ENCODE measurements at places on chromosomes 2 and 18.

GRCh38 chr2:48504647-48505327 lies 25.2 kb upstream of the STON1 start:
- DNase-seq: no peak

- DNase-seq: no peak
Observed at GRCh38 chr2:118300832-118301231, 212.6 kb downstream of the INSIG2 start.

DNA sequence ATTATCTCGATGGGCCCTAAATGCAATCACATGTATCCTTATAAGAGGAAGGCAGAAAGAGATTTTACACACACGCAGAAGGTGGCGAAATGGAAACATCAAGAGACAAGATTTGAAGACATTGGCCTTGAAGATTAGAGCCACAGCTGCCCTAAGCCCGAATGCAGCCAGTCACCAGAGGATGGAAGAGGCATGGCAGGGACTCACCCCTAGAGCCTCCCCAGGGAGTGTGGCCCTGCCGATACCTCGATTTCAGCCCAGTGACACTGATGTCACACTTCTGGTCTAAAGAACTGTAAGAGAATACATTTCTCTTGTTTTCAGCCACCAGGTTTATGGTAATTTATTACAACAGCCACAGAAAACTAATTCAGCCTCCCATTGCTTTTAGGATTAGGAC lies 17.4 kb downstream of the TTC39C start:
- no peak for DNase-seq

GRCh38 chr2:172287190-172287589 lies 140.2 kb upstream of the ITGA6 start:
- DNase-seq: no peak

GRCh38 chr2:45014016-45014702 lies 4.9 kb upstream of the SIX2 start:
- DNase-seq: no peak

DNA sequence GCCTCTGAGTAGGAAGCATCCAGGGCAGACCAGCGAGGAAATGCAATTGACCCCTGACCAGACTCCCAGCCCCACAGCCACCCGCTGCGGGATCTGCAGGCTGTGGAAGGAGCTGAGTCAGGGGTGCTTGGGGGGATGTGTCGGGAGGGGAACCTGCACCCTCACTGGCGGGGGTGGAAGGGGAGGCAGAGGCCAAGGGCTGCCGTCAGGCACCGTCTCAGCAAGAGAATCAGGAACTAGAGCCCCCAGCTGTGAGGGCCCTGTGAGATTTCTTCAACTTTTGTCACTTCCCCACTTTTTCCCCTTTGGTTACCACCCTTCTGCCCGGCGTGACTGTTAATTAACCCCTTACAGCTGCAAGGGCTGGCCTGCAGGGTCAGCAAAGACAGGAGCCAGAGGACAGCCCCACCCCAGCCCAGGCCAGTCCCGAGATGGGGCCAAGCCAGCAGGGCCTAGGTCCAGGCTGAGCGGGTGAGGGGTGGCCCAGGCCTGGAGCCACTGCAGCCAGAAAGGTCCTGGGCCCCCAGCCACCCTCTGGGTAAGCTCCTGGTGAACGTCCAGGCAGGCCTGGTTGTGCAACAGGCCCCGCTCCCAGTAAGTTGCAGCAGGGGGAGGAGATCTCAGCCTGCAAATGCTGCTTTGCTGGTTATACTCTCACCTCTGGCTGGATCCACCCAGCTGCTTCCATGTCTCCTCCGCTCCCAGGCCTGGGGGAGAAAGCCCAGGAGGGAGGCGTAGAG lies 147.0 kb upstream of the ID2 start:
- no peak for DNase-seq

DNA sequence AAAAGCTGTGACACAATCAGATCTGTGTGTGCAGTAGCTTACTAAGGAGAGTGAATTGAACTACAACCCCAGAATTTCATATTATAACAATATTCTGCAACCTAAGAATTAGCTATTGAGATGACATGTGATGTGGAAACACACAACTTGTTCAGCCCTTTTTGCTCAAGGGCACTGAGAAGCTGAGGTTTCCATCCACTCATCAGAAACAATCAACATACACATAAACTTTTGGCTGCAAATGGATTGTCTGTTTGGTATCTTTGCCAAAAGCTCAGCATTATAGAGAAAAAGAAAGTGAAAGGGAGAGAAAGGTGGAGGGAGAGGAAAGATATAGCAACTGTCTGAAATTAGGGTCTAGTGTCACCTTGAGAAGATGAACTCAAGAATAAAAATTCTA lies 117.2 kb upstream of the KLF7 start:
- no peak for DNase-seq

- no peak for DNase-seq
Observed at GRCh38 chr2:140643761-140644187, 1487.0 kb downstream of the LRP1B start.

GRCh38 chr2:160952464-160953254 lies 207.6 kb upstream of the TANK start:
- DNase-seq: no peak

GRCh38 chr18:13004396-13004795 lies 13.2 kb downstream of the CEP192 start:
- DNase-seq: no peak

DNA sequence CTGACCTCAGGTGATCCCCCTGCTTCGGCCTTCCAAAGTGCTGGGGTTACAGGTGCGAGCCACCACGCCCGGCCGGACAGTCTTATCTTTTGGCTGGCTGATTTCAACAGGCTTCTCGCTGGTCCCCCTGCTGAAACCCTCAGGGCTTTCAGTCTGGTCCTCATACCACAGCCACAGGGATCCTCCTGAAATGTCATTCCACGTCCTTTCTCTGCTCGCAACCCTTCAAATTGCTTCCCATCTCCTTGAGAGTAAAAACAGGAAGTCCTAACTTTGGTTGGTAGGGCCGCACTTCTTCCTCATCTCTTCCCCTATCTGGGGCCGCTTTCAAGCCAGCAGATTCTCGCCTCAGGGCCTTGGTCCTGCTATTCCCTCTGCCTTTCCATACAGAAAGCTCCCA lies 1.4 kb upstream of the CAB39 start:
- no peak for DNase-seq

DNA sequence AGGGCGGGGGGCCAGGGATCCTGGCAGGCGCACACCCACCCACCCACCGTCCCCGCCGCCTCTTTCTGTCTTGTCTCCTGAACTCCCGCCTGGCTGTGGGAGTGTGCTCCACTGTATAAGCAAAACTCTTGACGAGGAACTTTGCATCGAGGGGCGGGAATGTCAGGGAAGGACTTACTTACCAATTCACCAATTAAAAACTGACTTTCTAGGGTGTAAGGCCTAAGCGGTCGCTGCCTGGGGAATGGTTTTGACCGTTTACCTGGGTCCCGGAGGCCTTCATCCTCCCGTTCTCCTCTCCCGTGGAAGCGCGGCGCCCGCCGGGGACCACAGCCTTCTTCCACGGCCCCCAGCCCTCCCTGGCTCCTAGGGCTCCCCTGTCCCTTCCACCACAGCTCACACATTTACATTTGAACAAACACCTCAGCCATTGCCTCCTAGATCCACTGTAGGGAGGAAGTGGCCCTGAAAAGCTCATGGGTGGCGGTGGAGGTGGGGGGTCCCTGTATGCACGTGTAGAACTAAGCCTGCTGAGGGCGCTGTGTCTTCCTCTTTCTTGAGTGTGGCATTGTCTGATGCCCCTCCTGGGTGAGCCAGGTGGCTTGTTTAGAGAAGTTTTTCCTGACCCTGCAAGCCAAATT lies 8.9 kb downstream of the ASIC4 start:
- no peak for DNase-seq

DNA sequence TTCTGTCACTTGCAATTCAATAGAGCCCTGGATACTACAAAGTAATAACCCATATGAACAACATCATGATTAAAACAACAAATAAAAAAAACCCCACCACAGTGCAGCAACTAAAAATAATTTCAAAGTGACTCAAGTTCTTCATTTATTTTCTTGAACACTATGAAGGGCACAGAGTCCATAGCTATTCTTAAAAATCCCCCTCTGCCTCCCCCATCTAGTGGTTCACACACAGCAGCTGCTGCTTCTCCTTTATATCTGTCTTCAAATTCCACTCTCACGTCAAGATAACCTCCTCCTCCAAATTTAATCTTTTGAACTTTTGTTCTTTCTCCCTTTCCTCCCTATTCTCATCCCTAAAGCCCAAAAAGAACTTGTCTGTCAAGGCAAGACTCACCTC lies 591.3 kb downstream of the ZEB2 start:
- no peak for DNase-seq

DNA sequence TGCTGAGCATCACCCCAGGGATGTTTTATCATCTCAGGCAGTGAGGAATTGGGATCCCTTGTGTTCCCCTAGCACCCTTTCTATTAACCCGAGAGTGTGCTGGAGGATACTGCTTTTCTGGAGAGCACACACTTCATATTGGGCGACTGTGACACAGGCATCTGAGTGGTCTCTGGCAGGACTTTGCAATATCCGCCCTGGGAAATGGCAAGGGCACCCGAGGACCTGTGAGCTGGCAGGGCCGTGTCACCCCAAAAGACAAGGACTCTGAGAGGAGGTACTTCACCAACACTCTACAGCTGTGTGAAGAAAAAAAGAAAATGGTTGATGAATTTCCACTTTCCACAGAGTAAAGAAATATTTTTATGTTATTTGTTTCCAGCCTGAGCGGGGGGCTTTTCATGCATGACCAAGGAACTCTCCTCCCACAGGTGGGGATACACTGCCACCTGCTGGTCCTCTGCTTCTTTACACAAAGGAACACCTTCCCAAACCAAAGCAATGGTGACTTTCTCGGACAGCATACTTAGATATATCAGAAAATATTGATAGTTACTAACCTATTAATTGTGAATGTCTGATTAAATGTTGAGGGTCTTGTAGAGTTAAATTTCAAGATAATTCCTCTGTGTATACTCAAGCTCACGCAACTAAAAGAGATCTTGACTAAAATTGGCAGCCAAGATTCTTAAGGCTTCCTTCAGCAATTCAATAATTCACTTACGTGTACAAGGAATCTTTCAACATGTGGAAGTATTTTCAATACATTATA lies 45.9 kb upstream of the REG3G start:
- DNase-seq: no peak

DNA sequence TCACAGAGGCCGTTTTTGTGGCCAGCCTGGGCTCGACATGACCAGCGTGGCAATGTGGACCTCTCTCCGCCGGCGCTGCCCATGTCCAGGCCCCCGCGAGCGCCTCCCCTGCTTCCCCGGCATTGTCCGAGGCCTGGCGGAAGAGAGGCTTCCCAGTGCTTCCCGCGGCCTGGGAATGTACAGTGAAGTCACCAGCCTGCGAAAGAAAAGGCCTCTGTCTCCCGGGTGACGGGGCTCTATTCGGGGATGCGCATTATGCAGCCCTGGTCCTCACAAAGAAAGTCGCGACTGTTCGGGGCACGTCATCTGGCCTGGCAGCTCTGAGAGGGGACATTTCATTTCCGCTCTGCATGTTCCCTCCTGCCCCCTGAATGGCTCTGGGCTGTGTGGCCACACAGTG lies 109.2 kb upstream of the AGAP1 start:
- DNase-seq: no peak

DNA sequence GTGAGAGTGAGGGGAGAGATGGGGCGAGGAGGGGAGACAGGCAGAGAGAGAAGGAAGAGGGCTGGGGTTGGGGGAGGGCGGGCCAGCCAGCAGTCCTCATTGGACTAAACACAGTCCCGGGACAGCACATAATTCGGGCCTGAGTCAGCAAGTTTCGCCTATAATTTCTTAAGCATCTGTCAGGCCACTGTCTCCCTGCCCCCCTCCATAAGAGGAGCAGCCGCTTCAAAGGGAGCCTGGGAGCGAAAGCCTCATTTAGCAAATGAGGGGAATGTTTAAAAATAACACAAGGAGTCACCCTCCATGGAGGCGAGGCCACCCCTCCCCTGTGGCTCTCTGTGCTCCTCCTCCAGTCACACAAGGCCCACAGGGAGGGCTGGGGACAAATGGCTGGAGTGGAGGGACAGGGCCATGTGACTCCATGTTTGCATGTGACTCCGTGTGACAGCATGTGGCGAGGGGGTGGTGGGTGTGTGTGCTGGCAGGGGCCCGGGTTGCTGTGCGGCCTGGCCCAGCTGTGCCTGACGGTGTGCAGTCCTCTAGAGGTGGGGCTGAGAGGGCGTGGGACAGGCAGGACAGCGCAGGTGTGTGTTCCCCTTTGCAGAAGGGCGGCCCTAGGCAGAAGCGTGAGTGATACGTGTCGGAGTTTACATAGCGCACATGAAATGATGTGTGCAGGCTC lies 162.4 kb downstream of the CELF4 start:
- DNase-seq: no peak

DNA sequence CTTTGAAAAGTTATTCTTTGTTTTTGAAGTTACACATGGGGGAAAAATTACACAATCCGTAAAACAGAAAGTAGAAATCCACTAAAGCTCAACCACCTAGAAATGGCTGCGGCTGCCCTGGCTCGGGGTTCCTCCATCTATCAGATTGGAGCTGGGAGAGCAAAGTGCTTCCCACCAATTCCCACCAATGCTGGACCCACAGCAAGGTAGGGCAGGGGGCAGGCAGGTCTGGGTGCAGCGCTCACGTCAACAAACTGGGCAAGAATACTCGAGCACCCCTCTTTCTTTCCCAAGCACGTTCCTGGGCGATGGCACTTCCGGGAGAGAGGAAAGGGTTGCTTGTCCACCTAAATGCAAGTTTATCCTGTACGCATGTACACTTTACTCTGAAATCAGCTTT lies 217.6 kb downstream of the NDUFA10 start:
- DNase-seq: no peak

DNA sequence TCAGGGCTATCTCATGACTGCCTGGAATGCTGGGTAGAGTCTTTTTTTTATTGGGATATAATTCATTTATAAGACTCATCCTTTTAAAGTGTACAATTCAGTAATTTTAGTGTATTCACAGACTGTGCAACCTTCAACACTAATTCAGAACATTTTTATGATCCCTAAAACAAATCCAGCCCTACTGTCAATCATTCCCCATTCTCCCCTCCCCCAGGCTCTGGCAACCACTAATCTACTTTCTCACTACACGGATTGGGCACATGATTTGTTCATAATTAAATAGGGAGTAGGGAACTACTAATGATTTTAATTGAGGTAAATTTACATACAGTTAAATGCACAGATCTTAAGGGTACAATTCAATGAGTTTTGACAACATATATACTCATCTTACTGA lies 225.7 kb downstream of the CDCA7 start:
- no peak for DNase-seq

DNA sequence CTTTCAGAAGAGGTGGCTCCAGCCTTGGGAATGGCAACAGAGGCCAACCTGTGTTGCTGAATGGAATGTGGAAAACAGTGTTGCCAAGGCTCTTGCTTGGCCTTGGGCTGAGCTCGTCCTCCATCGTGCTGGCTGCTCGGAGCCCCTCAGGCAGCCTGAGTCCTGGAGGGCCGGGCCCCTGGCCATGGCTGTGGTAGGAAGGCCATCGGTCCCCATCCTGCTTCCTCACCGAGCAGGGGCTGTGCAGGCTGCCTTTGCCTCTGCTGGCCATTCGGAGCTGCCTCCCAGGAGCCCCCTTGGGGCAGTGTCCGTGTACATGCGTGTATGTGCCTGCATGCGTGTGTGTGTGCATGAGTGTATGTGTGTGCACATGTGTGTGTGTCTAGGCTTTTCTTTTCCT lies 178.2 kb downstream of the KLHL29 start:
- DNase-seq: no peak
